ENCODE measurements at places on chromosomes 7 and 10. TPM values are rescaled to one million over a fixed set of nuclear protein-coding genes. Genes with fewer than 3 reads are reported as not detected.

DNA sequence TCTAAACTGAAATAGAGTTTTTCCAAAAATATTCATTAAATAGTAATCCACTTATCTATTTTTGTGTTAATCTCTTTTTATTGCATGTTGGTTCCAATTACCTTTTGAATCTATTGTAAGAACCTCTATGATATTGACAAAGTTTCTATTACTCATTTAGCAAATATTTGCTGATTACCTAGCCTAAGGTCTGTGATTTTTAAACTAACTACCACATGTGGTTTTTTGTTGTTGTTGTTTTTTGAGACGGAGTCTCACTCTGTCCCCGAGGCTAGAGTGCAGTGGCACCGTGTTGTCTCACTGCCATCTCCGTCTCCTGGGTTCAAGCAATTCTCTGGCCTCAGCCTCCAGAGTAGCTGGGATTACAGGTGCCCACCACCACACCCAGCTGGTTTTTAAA lies 2.0 kb upstream of the ASB13 start:
- H3K36me3 ChIP-seq: no peaks in the 10 kb centered on the region
- H3K4me3 ChIP-seq: no peak overlapping the region
- H3K27me3 ChIP-seq: peaks cover 7% of the 10 kb centered on the region
- peaks cover 19% of the 10 kb centered on the region for H3K4me1 ChIP-seq
- no peak overlapping the region for H3K27ac ChIP-seq

- H3K4me1 ChIP-seq: peaks cover 72% of the 10 kb centered on the region
- no peaks in the 10 kb centered on the region for H3K27me3 ChIP-seq
- H3K36me3 ChIP-seq: peaks cover 22% of the 10 kb centered on the region
- no peak for DNase-seq
Observed at GRCh38 chr7:149868623-149869290, 5.0 kb upstream of the ATP6V0E2 start.

DNA sequence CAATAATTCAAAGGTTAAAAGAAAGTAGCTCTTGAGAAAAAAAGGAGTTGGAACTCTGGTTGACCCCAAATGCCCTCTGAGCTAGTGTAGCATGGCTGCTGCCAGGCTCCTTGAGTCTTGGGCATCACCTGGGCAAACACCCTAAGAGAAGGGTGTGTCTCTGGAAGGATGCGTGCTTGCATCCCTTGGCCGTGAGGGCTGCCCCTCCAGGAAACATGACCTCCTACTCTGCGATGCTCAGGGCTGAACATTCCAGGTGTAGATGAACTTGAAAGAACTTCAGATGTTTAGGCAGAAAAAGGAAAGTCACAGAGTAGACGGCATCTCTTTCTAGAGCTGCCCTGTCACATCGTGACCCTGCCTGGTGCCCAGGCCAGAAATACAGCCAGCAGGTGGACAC lies 189.4 kb upstream of the TCERG1L start:
- no peak overlapping the region for H3K27ac ChIP-seq
- H3K4me1 ChIP-seq: no peaks in the 10 kb centered on the region
- DNase-seq: no peak
- no peak overlapping the region for H3K4me3 ChIP-seq
- no peaks in the 10 kb centered on the region for H3K36me3 ChIP-seq

DNA sequence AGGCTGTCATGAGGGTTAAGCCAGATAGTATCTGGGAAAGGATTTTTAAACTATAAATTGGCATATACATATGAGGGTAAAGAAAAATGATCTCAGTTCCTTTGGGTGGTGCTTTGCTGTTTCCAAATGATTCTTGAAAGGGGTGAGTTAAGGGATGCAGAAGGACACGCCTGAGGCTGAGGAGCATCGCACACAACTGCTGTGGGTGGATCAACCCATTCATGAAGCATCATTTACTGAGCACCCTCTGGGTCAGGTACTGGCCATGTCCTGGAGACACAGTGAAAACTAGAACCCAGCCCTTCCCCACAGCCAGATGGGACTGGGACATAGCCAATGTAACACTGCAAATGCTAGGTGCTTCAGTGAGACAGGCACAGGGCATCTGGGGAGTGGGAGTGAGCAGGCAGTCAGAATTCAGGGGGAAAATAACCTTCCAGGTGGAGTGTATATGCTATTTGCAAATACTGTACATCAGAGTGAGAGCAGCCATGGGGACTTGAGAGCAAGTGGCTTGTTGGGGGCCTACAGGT lies 112.1 kb downstream of the WDFY4 start:
- H3K4me3 ChIP-seq: no peak overlapping the region
- H3K36me3 ChIP-seq: peaks cover 10% of the 10 kb centered on the region
- DNase-seq: no peak
- H3K27ac ChIP-seq: no peak overlapping the region
- H3K4me1 ChIP-seq: peaks cover 14% of the 10 kb centered on the region

DNA sequence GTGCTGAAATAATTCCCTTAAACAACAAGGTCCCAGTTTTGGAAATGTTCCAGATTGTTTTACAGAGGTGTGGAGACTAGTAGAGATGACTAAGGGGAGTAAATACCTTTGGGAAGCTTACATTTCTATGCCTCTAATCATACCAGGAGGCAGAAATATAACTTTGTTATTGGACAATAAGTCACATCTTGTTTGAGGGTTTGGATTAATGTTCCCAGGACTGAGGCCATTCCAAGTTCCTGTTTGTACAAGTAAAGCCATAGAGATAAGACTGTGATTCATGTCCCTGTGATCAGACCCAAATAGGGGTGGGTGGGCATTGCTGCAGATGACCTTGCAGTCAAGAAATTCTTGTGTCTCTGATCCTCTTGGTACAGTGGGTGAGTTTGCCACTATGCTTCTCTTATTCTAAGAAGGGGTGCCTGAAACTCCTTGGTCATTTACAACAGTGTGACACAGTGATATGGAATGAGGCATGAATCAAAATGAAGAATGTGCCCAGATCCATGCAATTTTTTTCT lies 508.3 kb downstream of the SORCS3 start:
- H3K27me3 ChIP-seq: no peaks in the 10 kb centered on the region
- no peak overlapping the region for H3K4me3 ChIP-seq
- no peaks in the 10 kb centered on the region for H3K4me1 ChIP-seq
- no peak for DNase-seq

DNA sequence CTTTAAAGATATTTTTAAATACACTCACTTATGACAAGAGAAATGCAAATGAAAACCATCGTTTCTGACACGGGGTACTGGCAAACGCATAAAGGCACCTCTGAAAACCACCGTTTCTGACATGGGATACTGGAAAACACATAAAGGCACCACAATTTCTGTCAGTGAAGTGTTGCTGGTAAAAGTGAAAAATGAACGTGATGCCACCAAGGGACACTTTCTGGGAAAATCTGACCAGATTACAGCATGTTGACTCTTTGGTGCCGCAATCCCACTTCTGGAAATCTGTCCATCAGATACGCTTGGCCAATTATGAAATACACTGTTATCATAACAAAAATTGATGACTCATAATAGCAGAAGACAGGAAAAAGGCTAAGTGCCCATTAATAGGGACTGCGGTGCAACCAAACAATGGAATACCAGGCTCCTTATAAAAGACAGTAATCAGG lies 131.7 kb downstream of the ZMYND11 start:
- no peaks in the 10 kb centered on the region for H3K36me3 ChIP-seq
- DNase-seq: no peak
- peaks cover 5% of the 10 kb centered on the region for H3K27me3 ChIP-seq
- H3K4me1 ChIP-seq: peaks cover 5% of the 10 kb centered on the region

DNA sequence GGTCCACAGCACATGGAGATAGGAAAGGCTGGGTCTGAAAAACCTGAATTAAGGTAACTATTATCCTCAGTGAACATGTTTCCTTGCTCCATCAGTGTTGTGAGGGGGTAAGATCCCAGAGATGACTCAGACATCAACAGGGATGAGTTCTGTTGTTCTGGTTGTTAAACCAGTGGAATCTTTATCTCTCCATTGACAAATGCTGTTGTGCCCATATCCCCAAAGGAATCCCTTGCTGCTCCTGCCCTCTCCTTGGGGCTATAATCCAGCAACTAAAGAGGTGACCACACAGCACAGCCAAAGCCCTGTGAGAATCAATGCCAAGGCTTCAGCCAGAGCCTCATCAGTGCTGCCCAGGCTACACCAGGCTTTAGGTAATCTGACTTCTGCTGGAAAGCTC lies 113.4 kb downstream of the JAZF1 start:
- H3K4me1 ChIP-seq: no peaks in the 10 kb centered on the region
- no peak overlapping the region for H3K27ac ChIP-seq
- H3K36me3 ChIP-seq: no peaks in the 10 kb centered on the region
- H3K27me3 ChIP-seq: peaks cover 15% of the 10 kb centered on the region

GRCh38 chr10:3265088-3265487 lies 92.5 kb upstream of the PITRM1 start:
- H3K36me3 ChIP-seq: no peaks in the 10 kb centered on the region
- peaks cover 30% of the 10 kb centered on the region for H3K27me3 ChIP-seq
- DNase-seq: no peak
- no peaks in the 10 kb centered on the region for H3K4me1 ChIP-seq

DNA sequence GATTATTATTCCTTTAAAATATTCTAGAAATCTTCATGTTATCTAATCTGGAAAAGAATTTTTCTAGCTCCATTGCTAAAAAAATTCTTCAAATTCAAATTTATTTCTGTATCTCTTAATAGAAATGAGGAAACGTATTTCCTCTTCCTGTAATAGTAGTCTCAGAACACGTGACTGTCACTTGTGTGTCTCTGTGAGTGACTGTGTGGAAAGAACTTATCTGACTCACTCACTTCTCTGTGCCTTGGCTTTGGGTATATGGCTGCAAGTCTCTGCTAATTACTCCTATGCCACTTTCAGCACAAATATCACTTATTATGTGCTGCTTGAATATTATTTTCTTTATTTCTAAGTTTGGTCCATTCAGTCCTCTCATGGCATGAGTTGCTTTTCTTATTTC lies 132.7 kb downstream of the CNTNAP2 start:
- no peak overlapping the region for H3K27ac ChIP-seq
- no peaks in the 10 kb centered on the region for H3K27me3 ChIP-seq
- DNase-seq: no peak
- H3K4me3 ChIP-seq: no peak overlapping the region
- H3K36me3 ChIP-seq: no peaks in the 10 kb centered on the region

- H3K27ac ChIP-seq: no peak overlapping the region
- H3K27me3 ChIP-seq: peaks cover 6% of the 10 kb centered on the region
- DNase-seq: no peak
Observed at GRCh38 chr10:29956335-29956924, 103.0 kb downstream of the JCAD start.

DNA sequence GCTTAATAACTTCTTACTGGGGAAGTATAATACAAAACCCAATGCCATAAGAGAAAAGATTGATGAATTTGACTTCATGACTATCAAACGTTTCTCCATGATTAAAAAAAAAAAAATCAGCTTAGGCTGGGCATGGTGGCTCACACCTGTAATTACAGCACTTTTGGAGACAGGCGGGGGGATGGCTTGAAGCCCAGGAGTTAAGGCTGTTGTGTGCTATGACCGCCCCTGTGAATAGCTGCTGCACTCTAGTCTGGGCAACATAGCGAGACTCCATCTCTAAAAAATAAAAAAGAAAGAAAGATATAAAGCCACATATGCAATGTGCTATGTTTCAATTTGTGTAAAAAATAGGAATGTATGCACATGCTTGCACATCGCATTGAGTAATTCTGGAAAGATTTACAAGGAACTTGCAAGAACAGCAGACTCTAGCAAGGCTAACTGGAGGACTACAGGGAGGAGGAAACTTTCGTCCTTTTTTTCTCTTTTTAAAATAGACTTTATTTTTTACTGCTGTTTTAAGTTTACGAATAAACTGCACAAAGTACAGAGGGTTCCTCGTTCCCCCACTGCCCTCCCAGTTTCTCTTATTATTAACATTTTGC lies 10.3 kb upstream of the RARRES2 start:
- H3K4me3 ChIP-seq: no peak overlapping the region
- H3K27me3 ChIP-seq: peaks cover 16% of the 10 kb centered on the region
- no peak overlapping the region for H3K27ac ChIP-seq
- H3K36me3 ChIP-seq: no peaks in the 10 kb centered on the region
- no peak for DNase-seq
- H3K4me1 ChIP-seq: peaks cover 11% of the 10 kb centered on the region

DNA sequence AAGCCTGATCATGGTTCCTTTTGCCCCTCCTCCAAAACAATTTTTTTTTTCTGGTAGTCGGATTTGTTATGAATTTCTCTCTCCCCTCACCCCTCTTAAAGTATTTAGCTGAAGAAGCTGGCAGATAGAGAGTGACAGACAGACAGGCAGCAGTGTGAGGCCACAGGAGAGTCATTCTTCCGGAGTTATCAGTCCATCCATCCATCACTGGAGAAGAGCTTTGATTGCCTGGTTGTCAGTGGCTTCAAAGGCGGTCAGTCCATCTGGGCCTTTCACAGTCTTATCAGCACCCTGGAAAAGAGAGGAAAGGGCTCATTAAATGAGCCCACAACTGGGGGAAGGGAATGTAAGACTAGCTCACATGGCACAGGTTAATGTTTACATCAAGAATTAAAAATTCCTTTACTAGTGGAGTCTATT lies 47.4 kb downstream of the MTPN start:
- H3K27ac ChIP-seq: no peak overlapping the region
- peaks cover 35% of the 10 kb centered on the region for H3K36me3 ChIP-seq
- H3K27me3 ChIP-seq: no peaks in the 10 kb centered on the region
- no peak overlapping the region for H3K4me3 ChIP-seq

DNA sequence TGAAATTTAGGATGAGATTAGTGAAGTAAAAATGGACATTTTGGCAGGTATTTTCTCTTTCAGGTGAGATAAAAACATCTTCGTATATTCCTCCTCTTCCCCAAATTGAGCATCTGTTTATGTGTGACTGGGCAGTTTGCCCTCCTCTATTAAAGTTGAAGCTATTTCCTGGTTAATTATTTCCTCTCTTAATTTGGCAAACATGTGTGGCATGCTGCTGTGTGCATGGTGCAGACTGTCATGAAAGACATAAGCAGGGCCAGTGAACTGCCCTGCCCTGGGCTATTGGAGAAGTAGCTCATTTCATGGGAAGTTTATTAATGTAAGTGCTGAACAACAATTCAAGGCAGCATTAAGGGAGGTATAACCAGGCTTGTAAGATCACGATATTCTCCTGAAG lies 52.6 kb downstream of the EVX1 start:
- H3K4me3 ChIP-seq: no peak overlapping the region
- no peaks in the 10 kb centered on the region for H3K27me3 ChIP-seq
- DNase-seq: no peak
- H3K4me1 ChIP-seq: no peaks in the 10 kb centered on the region

ITGB8 gene
- 0.05 TPM for total RNA-seq

GRM3 gene
- total RNA-seq: not detected

PCDH15 gene
- total RNA-seq: 0.07 TPM

MRM2 gene
- total RNA-seq: 40.5 TPM

EVX1 gene
- total RNA-seq: not detected

SPAM1 gene
- total RNA-seq: not detected

DNAJB6 gene
- total RNA-seq: 125 TPM

DNAH11 gene
- 2.0 TPM for total RNA-seq

CCDC6 gene
- 61.5 TPM for total RNA-seq

AKR1D1 gene
- total RNA-seq: not detected

C10orf67 gene
- total RNA-seq: not detected

AFAP1L2 gene
- total RNA-seq: 3.5 TPM

TRIP6 gene
- 38.5 TPM for total RNA-seq

All from activated T-helper 2 cell treated with anti-CD3 and anti-CD28 coated beads, Interferon-gamma antibody, Interleukin-2, Interleukin-4, amounts not matched to agents 10 μg/mL and 5 μg/mL and 100 μg/mL, durations not matched to agents 14 hours and 24 hours and 36 hours (primary cell).